ENCODE measurements at places on chromosomes 6 and 20.

GRCh38 chr20:366041-366718 lies 14.4 kb upstream of the TRIB3 start:
- no peak for DNase-seq

GRCh38 chr6:160078883-160079685 lies 42.5 kb upstream of the SLC22A1 start:
- DNase-seq: no peak

DNA sequence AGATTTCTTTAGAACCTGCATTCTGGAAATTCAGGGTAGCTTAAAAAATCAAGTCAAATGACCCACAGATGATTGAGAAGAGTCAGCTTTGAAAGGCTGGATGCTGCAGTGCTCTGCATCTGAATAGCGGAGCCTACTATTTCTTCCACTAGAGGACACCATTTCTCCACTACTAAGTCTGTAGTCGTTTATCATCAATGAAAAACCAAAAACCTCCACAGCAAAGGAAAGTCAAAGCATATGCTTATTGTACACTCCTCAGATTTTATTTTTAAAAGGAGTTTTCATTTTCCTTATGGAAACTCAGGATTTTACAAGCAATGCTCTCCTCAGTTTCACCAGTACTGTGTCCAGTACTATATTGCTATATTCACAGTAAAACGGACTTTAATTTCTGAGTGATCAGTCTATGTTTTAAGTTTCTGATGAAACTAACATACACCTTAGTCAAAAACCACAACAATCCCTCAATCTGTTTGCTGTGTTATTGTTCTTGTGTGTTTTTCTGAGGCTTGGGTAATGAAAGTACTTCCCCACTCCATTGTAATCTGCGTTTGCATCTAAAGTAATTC lies 50.5 kb upstream of the ENPP5 start:
- DNase-seq: no peak

GRCh38 chr20:53208110-53208832 lies 236.1 kb downstream of the TSHZ2 start:
- DNase-seq: no peak

GRCh38 chr6:129843573-129843972 lies 17.5 kb downstream of the TMEM244 start:
- DNase-seq: no peak

DNA sequence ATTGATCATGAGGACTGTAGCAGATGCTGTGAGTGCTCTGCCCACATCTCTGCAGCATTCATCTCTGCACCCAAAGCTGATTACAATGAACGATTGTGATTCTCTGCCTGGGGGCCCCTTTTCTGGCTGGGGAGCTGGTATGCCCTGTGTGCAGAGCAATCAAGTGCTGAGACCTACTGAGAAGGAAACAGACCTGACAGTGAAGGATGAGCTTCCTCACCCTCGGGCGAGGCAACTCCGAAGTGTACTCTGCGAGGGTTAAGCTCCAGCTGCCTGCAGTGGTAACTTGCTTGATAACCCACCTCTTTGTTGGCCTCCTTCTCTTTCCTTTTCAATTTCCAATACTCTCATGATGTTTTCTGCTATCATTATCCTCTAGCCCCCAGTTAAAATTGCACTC lies 289.7 kb upstream of the RNF24 start:
- no peak for DNase-seq

- DNase-seq: no peak
Observed at GRCh38 chr20:37394543-37395409, 48.8 kb downstream of the SRC start.

GRCh38 chr20:51526754-51527153 lies 15.8 kb downstream of the NFATC2 start:
- no peak for DNase-seq
